Activated T-helper 1 cell treated with Interleukin-2 at 50 U/mL for 16 hours (primary cell): ENCODE measurements at places on chromosomes 11 and 22.

GRCh38 chr22:20549232-20549841, 41.9 kb downstream of the MED15 start:
- DNase-seq = peak; percentile 59

DNA sequence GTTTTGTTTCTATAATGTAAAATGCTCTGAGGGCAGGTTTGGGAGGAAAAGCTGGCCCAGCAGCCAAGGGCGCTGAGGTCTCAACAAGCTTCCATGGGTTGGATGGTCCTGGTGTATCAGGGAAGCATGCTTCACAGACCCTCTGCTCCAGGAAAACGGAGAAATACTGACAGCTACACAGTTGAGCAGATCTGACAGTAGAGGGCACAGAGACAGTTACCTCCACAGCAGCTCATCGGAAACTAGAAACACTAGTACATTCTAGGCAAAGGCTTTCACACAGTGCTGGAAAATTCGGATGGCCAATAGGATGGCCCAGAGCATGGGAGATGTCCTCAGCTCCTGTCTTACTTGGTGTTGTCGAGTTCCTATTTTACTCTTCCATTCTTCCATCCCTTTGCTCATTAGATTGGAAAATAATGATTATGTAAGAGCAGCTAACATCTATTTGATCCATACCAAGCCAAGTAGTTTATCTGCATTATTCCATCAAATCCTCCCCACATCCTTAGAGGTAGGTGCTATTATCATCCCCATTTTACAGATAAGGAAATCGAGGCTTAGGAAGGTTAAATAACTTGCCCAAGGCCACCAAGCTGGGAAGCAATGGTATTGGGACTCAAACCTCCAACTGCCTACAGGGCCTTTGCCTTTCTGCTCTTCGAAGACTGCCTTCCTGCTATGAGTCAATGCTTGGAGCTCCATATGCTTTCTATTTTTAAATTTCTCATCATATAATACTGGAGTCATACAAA, 28.3 kb downstream of the LMO2 start:
- no peak for DNase-seq

DNA sequence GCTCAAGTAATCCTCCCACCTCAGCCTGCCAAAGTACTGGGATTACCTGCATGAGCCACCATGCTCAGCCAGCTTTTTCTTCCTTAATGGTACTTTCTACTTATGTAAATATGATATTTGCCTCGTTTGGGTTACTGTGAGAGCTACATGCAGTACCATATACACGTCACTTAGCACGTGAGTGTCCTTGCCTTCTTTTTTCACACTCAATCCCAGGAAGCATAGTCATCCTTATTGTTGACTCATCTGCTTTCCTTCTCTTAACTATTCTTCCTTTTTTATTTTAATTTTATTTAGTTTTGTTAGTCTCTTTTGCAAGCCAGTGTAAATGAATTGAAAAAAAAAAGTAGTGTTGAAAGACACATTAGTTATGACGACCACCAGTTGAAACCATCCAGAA, 205.9 kb downstream of the HIPK3 start:
- DNase-seq = no peak

DNA sequence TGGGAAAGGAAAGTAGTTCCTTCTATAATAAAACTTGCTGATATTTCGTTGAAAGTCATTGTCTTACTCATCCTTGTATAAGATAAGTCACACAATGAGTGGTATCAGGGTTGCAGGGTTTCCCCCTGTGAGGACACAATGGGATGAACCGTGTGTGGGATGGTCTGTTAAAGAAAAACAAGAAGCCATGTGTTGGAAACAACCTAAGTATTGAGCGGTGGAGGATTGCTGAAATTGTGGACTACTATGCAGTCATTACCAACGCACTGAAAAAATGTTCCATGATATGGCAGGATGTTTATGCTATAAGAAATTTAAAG, 28.6 kb downstream of the PTPRJ start:
- no peak for DNase-seq

DNA sequence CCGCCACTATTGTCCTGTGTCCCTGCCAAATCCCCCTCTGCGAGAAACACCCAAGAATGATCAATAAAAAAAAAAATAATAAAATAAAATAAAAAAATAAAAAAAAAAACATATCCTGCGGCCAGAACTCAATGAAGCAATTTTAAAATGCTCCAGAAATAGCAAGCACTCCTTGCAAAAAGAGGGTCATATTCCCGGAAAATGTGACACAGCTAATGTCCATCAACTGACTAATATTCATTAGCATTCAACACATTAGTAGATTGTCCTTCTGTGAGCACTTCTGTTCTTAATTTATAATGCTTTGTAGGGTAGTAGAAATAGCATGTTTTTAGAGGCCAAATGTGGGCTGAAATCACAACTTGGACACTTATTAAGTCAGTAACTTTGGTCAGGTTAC, 252.3 kb upstream of the SESN3 start:
- no peak for DNase-seq

GRCh38 chr22:50060441-50061140, 2.5 kb upstream of the TTLL8 start:
- no peak for DNase-seq

DNA sequence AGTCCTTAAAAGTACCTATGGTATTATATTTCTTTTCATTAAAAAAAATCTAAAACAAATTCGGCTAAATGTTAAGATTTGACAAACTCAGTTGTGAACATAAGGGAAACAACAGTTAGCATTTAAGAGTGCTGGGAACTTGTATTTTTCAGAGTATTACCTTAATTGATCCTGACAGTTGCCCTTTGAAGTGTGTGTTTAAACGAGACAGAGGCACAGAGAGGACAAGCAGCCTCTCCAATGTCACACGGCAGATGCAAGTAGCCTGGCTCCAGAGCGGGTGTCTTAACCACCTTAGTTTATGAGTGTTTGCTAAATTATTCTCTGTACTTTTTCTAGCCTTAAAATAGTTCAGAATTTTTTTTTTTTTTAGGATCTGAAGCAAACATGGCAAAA, 80.9 kb downstream of the TIMP3 start:
- DNase-seq = no peak

GRCh38 chr11:24543771-24544170, 46.9 kb downstream of the LUZP2 start:
- no peak for DNase-seq

GRCh38 chr11:130737866-130738431, 178.3 kb downstream of the SNX19 start:
- DNase-seq = no peak

- no peak for DNase-seq
Observed at GRCh38 chr22:38881464-38881871, 9.5 kb upstream of the CBX6 start.

DNA sequence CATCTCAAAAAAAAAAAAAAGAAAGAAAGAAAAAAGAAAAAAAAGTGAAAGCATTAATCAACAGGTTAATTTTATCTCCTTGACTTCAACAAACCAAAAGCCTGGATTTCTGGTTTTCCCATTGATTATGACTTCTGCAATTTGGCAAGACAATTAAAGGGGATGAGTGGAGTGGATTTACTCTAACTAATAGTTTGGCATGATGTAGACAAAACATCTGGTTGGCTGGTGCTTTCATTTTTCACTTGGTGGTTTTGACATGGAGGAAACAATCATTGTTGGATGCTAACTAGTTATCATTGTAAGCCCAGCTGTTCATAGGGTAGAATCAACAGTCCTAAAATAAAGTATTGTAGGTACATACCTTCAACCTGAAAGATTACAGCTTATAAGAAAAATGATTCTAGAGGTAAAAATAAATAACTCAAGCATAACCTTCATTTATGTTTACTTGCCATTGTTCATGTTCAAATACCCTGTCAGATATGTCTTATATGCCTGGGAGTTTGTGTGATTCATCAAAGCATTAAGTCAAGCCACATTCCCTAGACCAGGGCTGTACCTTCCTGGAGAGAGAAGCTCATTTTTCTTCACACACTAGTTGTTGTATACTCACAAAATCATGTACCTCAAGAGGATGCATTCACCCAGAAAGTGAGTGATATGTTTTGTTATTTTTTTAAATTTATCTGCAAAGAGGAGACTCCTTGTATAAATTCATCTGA, 15.1 kb downstream of the FIBIN start:
- no peak for DNase-seq

GRCh38 chr11:86108191-86108590, 39.3 kb upstream of the PICALM start:
- no peak for DNase-seq

DNA sequence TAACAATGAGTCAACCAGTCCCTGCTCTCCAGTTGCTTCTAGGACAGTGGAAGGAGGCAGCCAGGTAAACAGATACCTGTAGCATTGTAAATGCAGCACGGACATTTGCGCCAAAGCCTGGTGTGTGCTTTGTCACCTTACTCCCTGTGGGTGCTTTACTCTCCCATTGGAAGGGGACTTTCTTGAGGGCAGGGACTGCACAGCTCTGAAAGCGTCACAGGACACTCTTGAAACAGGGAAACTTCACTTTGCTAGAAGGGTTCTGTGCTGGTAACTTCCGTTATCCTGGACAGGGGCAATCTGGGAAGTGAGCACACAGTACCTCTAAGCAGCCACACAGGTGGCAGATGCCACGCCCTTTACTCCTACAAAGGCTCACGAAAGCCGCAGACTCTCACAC, 99.8 kb downstream of the MYO18B start:
- no peak for DNase-seq

DNA sequence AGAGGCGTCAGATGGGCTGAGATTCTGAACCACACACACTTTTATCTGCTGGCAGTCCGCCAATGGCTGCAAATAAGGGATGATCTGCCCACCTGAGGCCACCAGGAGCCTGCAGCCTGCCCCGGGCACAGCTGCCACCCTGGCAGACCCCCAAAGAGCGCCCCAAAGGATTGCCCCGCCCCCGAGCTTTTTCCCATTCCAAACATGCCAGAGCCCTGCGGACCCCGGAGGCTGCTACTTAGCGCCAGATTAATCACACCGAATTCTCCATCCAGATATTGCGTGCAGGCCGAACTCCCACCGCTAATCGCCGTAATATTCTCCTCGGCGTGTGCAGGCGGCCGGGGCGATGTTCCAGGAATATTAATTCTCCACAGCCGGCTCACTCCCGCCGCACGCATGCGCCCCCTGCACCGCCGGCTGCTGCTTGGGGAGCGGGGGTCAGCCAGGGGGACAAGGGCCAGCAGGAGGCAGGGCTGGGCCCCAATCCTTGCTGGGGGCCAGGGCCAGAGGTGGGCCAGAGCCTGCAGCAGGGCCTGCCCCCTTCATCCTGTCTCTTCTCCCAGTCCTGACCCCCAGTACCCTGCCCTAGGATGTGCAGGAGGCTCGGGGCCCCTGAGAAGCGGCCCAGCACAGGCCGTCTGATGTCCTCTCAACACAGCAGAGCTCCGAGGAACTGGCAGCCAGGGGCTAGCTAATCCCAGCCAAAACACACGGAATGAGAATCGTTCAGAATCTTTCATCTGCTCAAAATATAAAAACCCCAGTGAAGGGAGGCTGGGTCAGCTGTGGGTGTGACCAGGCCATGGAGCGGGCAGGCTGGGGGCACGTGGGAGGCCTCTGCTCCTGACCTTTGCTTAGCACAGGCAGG, 19.5 kb upstream of the TCF20 start:
- no peak for DNase-seq

DNA sequence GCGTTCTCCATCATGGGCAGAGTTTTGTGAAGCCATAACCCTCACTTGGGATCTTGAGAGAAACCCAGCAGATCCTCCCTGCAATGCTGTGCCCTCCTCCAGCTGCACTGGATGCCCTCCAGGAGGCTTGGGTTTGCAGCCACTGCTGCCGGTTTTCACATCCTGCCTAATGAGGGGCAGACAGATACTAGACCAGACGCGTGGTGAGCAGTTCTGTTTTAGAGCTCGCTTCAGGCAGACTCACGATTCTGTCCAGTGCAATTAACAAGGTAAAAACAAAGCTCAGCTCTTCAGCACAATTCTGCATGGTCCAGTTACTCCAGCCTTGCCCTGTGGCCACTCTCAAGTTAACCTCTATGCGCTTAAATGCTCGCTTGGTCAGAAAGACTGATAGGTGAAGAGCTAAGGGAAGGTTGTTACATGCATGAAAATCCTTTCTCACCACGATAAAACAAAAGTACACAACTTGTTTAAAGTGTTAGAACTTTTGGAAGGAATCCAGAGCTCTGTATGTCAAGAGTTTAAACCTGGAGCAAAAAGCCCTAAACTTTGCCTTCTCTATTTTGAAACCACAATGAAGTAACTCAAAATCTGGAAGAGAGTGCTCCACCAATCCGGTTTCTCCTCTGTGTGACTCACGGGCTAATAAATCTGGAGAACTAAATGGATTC, 292.3 kb upstream of the FAT3 start:
- DNase-seq = no peak

- DNase-seq = no peak
Observed at GRCh38 chr22:47059701-47060161, 297.3 kb downstream of the TBC1D22A start.

DNA sequence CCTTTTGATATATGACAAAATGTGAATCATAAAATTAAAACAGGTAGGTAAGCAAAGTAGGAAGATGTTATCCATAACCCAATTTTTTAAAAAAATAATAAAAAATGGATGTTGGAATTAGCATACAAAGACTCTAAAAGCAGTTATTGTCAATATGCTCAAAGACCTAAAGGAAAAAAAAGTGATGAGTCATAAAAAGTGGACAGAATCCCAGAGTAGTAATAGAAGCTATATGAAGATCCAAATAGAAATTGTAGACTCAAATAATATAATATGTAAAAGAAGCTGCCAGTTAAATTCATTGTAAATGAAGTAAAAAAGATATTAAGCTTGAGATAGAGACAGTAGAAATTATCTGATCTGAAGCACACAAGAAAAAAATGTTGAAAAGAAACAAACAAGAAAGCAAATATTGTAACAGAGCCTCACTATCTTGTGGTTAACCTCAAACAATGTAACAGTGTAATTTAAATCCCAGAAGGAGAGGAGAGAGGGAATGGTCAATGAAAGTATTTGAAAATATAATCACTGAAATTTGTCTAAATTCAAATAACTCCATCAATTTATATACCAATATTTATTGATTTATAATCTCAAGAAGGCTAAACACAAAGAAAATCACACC, 773.4 kb upstream of the RAG2 start:
- DNase-seq = no peak

DNA sequence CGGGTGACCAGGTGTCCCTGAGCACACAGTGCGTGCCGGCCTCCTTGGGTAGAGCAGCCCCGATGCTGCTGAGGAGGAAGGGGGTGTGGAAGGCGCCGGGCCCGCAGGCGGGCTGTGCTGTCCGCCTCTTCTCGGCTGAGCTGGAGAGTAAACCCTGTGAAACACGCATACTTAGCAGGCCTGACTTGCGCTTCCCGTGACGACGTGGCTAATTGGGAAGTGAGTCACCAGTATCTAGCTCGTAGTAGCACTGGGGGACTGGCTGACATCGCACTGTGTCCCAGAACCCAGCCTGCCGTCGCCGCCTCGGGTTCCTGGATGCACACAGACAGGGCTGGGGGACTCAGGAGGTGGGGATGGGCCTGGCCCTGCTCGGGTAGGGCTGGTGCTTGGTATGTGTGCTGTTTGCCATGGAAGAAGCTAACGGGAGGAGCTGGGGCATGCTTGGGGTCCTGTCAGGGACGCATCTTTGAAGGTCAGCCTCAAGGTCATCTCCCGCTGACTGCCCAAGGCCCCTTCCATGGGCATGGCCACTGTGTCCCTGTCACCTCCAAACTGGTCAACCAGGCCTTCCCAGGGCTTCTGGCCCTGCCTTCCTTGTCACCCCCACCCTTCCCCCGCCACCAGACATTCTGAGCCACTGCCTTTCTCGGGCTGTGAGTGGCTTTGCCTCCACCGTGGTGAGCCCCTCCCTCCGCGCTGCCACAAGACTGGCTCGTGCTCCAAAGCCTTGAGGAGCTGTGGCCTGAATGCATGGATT, 1327.0 kb downstream of the BRD1 start:
- no peak for DNase-seq
